ENCODE measurements at places on chromosomes 7 and 10.

- no peak for DNase-seq
Observed at GRCh38 chr10:44954962-44955361, 4.6 kb upstream of the RASSF4 start.

- DNase-seq: no peak
Observed at GRCh38 chr10:9625304-9625703, 1392.4 kb upstream of the CELF2 start.

DNA sequence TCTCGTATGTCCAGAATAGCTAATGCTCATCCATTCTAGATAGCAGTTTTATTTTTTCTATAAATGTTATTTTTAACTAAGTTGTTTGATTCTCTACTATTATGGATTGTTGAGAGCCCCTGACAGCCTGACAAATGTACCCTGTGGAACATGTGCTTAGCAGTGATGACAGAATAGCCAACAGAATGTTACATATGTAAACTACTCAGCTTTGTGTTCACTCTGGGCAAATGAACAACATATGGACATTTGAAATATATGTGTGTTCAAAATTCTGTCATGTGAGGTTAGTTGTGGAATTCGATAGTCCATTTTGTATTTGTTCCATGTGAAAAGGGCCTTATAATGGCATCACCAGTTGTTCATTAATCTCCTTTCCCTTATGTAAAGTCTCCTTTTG, 199.7 kb downstream of the EXOC4 start:
- DNase-seq: no peak

DNA sequence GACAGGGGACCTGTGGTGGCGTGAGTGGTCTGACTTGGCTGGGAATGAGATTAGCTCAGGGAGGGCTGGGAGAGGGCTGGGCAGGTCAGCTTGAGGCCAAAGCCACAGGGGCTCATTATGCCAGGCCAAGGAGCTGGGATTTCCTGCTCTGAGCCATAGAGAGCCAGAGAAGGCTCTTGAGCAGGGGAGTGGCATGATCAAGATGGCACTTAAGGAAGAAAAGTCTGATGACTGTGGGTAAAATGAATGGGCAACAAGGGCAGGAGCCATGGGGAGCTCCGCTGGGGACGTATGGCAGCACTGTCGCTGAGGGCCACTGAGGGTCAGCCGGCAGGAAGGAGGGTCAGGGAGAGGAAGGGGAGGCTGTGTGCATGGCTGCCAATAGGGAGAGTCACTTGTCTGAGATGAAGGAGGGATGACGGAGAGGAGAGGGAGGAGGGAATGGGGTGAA, 5.8 kb downstream of the ANTXRL start:
- no peak for DNase-seq

- peak; percentile 89 for DNase-seq
Observed at GRCh38 chr7:131108212-131108940, 219.3 kb upstream of the MKLN1 start.

GRCh38 chr7:132618956-132619305, 42.7 kb upstream of the PLXNA4 start:
- DNase-seq: no peak

DNA sequence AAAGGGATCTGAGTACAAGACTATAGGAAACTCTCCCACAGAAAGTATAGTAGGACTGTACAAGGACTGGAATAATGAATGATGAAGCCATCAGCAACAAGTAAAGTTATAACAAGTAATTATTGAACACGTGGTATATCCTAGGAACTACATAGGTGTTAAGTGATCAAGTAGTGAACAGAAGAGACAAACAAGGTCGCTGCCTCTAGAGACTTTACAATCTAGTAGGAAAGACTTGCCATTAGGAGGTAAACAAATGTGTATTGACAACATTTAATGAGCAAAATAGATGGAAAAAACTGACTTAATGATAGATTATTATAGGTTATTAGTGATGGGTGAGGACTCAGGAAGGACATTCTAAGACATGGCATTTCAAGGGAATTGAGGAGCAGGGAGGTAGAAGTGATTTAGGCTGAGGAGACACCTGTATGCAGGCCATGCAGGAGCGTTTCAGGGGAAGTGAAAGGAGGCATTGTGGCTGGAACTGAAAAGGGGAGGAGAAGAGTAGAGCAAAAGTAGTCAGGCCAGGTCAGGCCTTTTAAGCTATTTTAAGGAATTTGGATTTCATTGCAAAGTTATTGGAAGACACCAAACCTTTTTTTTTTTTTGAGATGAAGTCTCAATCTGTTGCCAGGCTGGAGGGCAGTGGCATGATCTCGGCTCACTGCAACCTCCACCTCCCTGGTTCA, 8.5 kb upstream of the GLCCI1 start:
- DNase-seq: no peak

- no peak for DNase-seq
Observed at GRCh38 chr7:55053651-55054571, 35.1 kb downstream of the EGFR start.

DNA sequence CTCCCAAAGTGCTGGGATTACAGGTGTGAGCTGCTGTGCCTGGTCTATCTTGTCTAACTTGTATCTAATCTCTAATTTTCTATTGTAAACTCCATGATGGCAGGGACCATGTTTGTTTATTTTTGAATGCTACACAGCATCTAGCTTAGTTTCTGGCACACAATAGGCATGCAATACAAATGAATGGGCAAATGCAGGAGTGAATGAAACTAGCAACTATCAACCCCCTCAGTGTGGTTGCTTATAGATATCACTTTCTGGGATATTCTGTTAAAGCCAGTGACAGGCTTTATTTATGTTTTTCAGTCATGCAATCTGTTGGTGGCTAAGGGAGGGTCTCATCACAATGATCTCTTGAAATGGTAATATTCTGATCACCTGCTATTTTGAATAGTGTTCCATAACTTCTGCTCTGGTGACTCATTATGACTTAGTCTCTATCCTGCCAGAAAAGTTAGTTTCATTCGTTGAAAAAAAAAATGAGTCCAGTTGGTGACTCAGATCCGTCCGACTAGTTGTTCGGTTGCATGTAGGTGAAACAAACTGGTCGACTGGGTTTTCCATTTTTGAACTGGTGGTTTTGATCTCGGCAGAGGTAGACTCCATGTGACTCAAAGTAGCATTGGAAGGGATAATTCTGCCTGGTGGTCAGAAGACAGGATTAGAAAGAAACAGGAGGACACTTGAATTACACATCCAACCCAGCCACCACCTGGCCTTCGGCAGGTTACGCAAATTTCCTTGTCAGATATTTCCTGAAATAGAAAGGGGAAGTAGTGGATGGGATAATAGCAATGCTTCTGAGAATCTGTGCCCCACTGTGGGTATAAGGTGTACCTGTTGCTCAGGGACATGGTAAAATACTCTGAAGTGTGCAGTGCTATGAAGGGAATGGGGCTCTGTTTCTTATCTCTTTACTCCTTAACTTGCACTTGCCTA, 76.8 kb downstream of the GATA3 start:
- DNase-seq: no peak

DNA sequence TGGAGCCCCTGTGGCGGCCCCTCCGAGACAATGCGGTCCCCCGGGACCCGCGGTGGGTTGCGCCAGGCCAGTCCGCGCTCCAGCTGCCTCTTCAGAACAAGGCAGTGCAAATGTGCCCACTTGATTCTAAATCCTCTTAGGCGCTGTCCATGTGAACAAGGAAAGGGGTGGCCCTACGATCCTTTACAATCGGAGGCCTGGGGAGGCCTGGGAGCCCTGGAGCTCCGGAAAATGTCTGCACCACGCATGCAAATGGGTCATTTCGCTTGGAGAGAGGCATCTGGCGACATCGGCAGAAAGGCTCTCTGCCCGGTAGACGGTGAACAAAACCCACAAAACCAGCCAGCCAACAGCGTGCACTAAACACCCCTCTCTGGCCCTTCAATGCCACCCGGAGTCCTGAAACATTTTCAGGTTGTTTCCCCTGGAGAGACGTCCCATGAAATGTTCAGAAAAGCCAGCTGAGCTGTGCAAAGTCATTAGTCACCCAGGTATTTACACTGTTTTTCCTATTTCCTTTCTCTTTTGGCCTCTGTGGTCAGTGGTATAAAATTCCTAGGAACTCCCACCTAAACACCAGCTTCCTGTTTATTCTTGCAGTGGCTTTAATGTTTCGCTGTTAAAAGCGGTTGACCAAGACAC, 102.8 kb upstream of the ZNF438 start:
- DNase-seq: peak; percentile 2

DNA sequence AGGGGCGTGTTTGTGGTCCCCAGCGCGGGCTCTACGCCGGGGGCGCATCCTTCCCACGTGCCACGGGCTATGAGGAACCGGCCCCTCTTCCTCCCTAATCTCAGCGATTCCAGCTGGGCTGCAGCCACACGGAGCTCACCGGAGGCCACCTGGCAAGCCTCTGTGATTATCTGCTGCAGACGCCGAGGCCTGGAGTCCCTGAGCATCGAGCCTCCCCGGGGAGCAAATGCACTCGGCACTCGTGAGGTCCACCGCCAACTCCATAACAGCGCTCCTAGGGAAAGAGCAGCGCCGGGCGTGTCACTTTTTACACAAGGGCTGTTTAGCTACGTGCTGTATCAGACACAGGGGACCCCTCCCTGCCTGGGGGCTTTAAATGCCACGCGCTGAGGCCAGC, 101.2 kb downstream of the DYNC2I1 start:
- DNase-seq: no peak

DNA sequence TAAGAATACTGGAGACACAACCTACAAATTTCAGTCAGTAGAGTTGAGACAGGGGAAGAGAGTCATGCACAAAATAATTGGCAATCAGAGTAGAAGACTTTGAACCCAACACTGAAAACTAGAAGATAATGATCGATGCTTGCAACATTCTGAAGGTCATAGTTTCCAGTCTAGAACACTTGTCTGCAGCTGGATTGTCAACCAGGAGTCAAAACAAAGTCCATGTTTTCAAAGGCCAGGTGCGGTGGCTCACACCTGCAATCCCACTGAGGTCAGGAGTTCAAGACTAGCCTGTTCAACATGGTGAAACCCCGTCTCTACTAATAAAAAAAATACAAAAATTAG, 26.8 kb upstream of the SMURF1 start:
- DNase-seq: no peak

GRCh38 chr7:98049034-98049433, 57.6 kb upstream of the LMTK2 start:
- DNase-seq: no peak

DNA sequence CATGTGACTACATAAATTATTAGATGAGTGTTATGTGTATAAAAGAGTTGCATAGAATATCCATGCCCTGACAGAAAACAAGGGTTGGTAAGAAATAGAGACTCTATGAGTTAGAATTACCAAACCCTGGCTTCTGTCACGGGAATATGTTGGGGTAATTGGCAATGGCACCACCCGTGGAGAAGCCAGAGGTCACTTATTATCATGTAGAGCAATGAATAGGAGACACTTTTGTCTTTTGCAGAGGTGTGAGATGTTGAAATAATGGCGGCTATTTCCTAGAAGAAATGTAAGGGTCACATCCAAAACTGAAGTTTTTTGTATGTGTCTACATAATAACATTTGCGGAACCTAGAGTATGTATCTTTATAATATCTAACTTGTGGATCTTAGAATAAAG, 35.3 kb downstream of the ABCB5 start:
- DNase-seq: no peak

DNA sequence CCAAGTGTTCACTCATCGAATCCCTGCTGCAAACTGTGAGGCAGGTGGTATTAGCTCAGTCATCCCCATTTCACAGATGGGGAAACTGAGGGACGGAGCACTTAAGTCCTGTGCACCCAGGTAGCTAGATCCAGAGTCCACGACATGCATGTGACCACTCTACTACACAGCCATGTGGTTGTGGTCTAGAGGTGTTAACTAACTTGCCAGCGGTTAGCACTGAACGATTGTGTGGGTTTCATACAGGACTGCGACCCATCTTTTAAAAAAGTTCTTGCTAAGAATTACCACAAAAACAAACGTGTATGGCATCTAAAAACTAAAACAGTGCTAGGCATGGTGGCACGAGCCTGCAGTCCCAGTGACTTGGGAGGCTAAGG, 16.1 kb upstream of the ABCC2 start:
- peak; percentile 2 for DNase-seq

- no peak for DNase-seq
Observed at GRCh38 chr7:134941185-134941900, 45.0 kb upstream of the AGBL3 start.

GRCh38 chr7:139651308-139651707, 126.5 kb downstream of the HIPK2 start:
- no peak for DNase-seq

DNA sequence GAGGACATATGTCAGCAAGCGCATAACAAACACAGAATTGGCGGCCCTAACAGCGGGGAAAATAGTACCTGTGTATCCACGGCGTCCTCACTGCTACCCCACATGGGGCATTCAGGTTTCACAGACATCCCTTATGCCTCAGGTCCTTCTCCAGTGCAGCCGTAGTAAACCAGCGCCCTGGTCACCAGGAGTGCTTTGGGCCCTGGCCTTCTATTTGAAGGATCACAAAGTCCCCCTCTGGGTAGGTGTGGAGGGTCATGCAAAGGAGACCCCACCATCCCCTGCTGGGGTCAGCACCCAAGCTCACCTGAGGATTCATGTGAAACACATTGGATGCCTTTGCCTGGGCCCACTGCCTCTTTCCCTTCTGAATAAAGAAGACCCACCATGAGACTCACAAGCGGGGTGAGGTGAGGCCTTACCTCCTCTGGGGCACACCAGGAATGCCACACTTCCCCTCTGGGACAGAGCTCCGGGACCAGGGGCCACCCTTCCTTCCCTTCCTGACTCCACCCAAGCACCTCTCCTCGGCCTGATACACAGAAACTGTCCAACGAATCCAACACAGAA, 18.8 kb downstream of the CLRN3 start:
- no peak for DNase-seq

DNA sequence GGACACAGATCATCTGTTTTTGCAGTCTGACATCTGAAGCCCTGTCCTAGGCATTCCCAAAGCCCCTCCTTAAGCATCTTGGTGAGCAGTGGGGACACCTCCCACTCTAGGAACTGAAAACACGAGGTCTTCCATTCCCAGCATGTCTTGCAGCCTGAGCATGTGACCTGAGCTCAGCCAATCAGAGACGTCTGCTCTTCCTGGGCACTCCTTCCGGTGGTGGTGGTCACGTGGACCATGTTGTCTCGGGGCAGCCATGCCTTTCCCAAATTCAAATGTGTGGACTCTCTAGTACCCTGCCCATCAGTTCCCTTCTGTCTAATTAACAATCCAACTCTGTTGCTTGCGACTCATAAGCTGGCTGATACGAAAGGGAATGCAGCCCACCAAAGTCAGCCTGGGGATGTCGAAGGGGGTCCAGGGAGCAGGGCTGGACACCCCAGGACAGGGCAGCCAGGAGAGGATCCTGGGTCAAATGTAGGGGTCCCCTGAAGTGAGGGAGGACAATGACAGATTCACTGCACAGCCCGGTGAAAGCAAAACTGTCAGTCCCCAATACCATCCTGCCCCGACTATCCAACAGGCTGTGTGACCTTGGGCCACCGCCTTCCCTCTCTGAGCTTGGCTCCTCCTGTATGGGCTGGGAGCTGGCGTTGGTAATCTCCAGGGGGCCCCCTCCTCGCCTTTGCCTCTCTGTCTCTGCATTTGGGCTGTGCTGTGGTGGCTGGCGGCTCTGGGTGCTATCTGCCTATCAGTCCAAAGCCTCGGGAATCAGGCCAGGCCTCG, 57.4 kb upstream of the BAIAP2L1 start:
- DNase-seq: no peak

- DNase-seq: no peak
Observed at GRCh38 chr7:92423710-92424131, 23.6 kb upstream of the GATAD1 start.

Data from CD4-positive, alpha-beta T cell treated with Interleukin-10 for 1 hour (primary cell).